Frontal cortex (tissue), 4 donors: ENCODE measurements at places on chromosomes 1 and 21.

GRCh38 chr1:7341145-7341905 lies 429.8 kb upstream of the VAMP3 start:
- DNase-seq, result no peak

DNA sequence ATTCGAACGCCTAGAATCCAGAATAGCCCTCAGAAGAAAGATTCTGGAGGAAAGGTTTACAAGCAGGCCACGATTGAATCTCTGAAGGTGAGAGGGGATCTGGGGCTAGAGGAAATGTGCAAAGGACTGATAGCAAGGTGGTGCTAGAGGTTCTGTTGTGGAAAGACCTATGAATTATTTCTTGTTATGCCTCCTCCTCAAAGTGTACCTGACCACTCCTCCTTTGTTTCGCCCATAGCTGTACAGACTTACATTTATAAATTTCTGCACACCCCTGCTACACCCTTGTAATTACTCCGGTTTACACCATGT lies 986 bp downstream of the TCEANC2 start:
- no peak for DNase-seq

- DNase-seq, result no peak
These were observed 288.0 kb upstream of the KAZN start for GRCh38 chr1:14310476-14310875.

DNA sequence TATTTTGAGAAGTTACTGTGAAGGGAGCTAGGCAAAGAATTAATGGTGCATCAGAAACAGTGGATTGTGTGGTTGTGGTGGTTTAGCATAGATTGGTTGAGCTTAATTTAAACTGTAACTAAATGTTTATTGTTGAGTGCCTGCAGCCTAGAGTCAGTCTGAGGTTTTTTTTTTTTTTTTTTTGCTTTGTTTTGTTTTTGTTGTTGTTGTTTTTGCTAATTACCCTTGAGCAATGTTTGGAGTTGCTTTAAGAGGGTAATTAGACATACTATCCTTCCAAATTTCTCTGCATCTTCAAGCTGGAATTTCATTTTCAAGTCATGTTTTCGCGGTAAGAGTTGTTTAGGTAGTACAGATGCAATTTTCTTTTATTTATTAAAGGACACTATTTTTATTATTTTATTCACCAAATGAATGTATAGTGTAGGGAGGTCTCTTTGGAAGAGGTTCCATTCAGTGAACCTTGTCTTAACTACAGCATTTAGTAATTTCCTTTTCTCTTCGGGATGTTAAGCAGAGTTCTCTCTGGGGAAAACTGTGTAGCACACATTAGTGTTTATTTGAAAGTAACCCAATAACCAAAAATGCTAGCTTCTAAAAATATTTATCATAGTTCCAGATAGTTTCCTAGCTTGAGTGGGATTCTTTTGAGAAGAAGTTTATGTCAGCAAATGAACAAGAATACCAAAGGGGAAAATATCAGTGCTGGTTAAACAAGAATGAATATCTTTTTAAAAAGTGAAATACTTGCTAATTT lies 82.3 kb downstream of the CLIC4 start:
- DNase-seq, result no peak

GRCh38 chr1:85580872-85581801 lies 576 bp downstream of the CCN1 start:
- DNase-seq, result peak; percentile 54

DNA sequence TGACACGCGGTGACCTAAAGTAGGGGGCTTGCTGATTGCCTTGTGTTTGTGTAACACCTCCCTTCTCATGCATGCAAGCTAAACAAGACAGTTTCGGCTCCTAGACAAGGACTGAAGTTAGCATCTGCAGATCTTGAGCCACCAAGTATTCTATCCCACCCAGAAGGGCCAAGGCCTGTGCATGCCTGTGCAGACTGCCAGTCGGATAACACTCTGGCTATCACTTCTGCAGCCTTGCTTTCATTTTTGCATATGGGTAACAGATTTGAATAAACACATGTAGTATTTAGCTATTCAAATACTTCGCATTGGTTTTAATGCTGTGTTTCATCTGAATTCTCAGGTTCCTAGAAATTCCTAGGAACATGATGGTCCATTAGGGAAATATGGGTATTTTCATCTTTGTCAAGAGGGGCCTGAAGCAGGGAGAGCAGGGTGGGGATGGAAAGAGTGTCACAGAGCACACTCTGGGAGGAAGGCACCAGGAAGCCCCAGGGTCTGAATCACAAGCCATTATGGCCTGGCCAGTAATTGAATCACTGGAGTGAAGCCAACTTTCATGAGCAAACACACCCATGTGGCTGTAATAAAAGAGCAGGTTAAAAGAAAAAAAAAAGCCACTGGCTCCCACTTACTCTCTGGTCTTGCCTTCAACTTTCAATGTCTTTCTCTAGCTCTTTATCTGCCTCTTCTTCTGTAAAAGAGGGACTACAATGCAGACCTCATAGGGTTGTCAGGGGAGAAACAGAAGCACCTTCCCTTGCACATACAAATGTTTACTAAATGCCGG lies 28.3 kb downstream of the GADD45A start:
- DNase-seq, result no peak

GRCh38 chr1:58921751-58922150 lies 137.9 kb upstream of the JUN start:
- no peak for DNase-seq

DNA sequence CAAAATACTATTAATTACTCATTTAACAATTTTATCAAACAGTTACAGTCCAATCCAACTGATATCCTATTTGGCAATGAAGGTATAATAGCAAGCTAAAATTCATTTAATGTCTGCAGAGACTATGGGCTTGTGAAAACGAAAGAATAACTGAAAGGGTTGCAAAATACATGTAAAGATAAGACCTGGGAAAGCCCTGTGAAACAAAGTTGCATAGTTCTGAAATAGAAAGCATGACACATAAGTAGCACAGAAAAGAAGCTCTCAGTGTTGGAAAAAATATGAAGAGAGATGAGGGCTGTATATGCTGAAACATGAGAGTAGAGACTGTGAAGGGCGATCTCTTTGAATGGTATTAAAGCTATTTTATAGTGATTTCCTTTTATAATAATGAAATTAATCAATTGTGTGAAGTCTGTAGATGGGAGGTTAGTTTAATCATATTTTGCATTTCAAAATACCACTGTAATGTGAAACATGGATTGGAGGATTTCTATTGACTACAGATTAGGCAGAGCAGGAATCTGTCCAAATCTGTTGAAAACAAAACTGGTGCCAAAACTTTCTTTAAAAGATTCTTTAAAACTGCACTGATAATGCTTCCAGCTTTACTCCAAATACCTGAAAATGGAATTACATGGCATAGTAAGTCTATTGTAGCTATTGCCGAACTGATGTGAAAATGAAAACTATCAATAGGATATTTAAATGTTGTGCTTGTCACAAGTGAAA lies 1518.9 kb upstream of the B3GALT2 start:
- DNase-seq, result no peak

DNA sequence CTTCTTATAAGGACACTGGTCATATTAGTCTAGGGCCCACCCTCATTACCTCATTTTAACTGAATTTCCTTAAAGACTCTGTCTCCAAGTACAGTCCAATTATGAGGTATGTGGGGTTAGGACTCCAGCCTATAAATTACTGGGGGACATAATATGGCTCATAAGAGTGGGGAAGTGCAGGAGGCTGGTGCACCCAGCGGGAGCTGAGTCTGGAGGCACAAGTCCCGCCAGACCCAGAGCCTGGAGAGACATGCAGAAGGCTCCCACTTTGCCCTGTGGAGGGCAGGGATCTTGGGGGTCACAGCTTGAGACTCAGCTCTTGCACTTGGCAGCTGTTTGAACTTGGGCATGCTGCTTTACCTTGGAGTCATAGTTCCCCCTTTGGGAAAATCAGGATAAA lies 250.4 kb downstream of the RHOU start:
- DNase-seq, result no peak

DNA sequence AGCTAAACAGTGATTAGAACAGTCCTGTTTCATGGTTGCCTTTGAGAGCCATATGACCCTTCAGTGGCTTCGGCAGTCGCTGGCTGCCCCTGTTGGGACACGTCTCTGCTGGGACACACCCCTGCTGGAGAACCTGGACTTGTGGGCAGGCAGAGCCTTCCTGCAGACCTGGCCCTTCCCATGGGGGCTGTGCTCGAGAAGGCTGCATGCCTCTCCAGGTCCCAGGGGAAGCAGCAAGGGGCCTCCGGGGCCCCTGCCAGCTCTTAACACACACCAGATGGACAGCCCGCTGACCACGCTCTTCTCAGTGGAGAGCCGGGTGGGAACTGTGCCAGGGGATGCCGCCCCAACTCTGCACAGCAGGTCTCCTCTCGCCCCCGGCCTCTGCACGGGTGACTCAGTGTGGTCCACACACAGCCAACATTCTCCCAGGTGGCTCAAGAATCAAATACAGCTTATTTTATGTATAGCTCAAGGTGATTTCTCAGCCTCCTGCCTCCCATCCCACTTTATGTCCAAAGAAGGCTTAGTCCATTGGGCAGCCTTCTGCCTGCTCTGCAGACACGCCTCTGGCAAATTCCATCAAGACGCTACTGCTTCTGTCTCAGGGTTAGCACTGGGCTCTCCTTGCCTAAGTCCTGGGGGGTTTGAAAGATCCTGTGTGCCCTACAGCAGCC lies 450.8 kb downstream of the KIF26B start:
- no peak for DNase-seq

DNA sequence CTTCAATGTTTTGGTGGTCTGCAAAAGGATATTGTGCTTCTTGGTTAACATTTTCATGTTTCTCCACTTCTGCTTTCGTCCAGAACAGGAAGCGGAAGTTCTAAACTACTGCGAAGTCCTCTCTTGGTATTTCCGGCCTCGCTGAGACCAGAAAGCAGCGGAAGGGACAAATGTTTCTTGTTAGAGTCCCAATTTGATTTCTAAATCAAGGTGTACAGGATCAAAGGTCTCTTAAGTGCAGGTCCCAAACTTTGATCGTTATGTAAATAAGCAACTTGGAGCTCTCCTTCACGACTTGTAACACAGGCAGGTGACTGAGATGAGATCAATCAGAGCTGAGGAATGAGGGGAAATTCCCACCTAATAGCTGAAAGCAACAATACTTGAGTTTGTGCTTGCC lies 40.1 kb upstream of the HMCN1 start:
- DNase-seq, result no peak

GRCh38 chr1:174023440-174023839 lies 1.3 kb upstream of the RC3H1 start:
- DNase-seq, result no peak

DNA sequence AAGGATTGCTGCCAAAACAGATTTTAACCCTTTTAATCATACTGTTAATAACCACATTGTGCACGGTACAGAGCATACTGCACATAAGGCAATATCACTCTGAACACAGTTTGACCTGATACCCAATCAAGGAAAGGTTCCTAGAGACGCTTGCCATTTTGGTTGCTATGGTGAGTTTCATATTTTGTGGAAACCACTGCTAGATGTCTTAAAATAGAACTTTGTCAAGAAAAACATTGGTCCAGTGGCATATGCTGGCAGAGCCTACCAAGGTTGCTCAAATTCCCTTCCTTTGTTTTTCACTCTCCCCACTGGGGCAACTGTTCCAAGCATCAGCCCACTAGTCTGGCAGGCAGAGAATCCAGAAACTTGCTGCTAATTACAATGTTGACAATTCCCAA lies 114.8 kb upstream of the DPYD start:
- no peak for DNase-seq
